ENCODE measurements at places on chromosomes 13 and 19.

GRCh38 chr13:92317066-92317465 lies 909.5 kb upstream of the GPC6 start:
- DNase-seq, result no peak

DNA sequence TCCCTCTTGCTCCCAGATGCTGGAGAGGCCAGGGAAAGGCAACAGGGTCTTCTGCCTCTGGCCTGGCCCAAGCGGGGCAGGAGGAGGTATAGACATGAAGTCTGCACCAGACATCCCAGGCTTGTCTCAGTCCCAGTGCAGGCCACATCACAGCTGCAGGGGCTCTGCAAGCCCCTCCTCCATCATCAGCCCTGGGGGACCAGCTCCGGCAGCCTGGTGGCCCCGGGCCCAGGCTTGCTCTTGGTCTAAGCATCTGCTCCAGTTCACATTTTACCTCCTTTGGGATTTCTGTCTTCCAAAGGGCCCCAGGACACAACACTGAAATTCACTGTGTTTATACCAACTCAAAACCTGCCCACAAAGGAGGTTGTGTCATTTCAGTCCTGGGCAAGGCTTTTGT lies 359.4 kb downstream of the ZNF536 start:
- no peak for DNase-seq

DNA sequence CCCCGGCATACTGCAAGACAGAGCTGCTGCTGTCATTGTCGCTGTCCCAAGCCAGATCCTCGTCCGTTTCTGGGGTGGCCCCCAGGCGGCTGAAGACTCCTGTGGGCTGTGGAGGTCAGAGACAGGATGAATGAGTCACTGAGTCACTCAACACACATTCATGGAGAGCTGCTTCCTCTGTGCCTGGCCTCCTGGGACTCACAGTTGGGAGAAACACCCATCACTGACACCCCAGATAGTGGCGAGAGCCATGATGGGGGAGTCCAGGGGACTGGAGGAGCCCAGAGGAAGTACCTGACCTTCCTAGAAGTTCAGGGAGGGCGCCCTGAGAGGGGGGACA lies 26.0 kb downstream of the C19orf47 start:
- DNase-seq, result no peak

DNA sequence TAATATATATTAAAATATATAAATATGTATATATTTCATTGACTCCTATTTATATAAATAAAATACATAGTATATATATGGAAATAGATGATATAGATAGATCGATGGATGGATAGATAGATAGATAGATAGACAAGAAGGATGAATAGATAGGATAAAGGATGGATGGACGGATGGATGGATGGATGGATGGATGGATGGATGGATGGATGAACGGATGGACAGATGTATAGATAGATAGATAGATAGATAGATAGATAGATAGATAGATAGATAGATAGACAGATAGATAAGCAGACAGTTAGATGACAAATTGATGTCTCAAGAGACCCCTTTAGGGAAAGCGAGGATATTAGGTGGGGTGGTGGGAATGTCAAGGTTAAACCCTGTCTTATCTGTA lies 15.1 kb downstream of the CYP4F11 start:
- DNase-seq, result no peak

GRCh38 chr19:31510635-31511034 lies 161.4 kb upstream of the TSHZ3 start:
- DNase-seq, result no peak

DNA sequence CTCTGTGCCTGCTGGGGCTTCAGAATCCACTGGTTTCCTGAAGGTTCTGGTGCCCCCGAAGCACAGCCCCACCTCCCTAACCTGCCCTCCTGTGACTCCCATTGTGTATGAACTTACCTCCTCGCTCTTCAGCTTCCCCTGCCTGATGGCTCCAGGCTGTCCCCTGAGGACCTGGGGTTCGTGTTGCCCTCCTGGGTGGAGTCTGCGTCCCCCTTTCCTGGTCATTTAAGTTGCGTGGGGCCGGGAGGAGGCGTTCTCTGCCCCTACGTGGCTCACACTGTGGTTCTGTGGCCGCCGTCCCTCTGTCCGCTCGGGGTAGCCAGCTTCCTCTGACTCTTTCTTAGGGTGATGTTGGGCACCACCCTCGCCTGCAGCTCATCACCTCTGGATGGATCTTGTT lies 13.9 kb downstream of the TFDP1 start:
- DNase-seq, result no peak

DNA sequence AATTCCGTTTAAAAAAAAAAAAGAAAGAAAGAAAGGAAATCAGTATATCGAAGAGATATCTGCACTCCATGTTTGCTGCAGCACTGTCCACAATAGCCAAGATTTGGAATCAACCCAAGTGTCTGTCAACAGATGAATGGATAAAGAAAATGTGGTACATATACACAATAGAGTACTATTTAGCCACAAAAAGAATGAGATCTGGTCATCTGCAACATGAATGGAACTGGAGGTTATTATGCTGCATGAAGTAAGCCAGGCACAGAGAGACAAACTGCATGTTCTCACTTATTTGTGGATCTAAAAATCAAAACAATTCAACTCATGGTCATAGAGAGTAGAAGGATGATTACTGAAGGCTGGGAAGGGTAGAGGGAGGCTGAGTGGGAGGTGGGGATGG lies 16.3 kb downstream of the ZNF565 start:
- no peak for DNase-seq

GRCh38 chr19:13064092-13064489 lies 38.6 kb downstream of the LYL1 start:
- no peak for DNase-seq

DNA sequence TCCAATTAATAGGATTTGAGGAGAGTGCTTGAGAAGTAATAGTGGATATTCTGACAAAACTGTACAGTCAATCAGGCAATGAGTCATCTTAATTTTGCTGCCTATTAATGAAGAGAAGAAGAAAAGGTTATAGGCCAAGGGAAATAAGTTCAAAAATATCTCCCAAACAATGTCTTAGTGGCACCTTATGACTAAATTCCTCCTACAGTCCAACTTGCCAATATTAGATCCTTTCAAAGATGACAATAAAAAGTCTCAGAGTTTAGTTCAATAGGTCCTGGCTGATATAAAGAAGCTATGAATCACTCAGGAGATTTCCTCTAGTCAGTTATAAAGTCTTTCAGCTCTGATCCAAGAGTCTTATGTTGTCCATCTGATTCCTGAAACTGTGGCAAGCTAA lies 27.9 kb downstream of the UGGT2 start:
- DNase-seq, result no peak

- DNase-seq, result no peak
These were observed 30.6 kb downstream of the MCF2L start for GRCh38 chr13:112999414-113000177.

GRCh38 chr13:103859952-103860351 lies 793.7 kb upstream of the SLC10A2 start:
- DNase-seq, result no peak

GRCh38 chr19:14414926-14415690 lies 4.0 kb downstream of the DDX39A start:
- no peak for DNase-seq

DNA sequence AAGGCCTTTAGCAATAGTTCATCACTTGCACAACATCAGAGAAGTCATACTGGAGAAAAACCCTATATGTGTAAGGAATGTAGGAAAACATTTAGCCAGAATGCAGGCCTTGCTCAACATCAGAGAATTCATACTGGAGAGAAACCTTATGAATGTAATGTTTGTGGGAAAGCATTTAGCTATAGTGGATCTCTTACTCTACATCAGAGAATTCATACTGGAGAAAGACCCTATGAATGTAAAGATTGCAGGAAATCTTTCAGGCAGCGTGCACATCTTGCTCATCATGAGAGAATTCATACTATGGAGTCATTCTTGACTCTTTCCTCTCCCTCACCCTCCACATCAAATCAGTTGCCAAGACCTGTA lies 19.8 kb downstream of the ZNF583 start:
- DNase-seq, result no peak

DNA sequence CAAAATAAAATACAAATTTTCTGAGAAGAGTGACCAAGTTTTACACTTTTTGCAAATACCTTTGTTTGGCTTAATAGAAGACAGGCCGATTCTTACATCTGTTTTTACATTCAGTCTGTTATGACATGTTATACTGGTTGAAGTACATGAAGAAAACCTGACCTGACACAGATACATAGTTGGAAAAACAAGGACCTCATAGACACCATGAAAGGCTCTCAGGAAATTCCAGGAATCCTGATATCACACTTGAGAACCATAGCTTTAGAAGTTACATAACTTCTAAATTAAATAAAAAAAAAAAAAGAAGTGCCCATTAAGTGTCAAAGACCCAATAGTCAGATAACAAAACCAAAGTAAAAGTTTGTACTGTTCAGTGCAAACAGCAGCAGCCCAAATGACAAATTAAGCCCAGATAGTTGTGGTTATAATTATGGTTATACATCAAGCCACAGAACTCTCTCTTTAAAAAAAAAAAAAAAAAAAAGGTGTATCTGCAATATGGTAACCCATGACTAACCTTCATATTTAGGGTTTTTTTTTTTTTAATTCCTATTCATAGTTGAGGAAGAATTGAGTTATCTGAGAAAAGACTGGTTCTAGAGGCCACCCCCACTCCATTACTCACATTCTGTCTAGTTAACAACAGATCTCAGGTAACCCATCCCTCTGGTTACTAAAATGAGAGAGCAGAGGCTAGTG lies 19.8 kb downstream of the RBM26 start:
- peak; percentile 22 for DNase-seq

- DNase-seq, result peak; percentile 18
These were observed 21.6 kb downstream of the SPATA13 start for GRCh38 chr13:24181991-24182702.

DNA sequence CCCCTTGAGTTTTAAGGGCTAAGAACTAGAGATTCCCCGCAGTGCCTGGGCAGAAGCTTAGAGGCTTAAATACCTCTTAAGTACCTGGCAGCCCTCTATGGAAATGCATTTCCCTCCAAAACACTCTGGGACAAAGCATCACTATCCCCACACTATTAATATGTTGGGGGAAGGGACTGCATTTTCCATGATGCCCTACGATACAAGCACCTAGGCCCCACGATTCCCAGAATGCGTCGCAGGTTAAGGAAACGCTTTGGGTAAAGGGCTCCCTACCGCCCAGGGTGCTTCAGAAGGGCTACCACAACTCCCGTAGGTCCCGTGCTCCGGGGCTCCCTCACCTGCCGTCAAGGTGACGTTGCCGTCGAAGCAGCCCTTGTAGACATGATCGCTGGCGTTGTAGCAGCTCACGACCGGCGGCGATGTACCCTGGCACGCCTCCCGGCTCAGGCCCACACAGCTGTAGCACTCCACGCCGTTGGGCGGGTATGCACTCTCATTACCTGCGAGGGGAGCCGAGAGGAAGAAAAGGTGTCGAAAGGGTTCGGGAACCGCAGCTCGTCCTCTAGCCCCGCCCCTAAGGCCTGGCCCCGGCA lies 2.5 kb downstream of the LYPD3 start:
- DNase-seq, result no peak

GRCh38 chr13:32495429-32495828 lies 43.2 kb downstream of the N4BP2L2 start:
- DNase-seq, result no peak

DNA sequence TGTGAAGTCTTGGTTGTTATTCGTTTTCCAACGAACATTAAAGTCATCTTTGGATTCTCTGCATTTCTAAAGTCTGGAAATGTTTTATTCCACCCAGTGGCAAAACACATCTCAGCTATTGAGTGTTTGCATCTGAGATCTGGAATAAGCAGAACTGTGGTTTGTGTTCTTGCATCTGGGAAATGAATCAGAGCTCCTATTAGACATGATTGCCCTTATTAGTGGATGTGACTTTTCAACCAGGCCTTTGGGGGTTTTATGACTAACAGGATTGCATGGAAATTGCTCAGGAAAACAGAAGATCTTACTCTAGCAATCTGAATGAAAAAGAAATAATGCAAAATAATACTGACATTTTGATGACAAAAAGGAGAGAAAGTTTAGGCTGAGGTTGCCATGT lies 488.8 kb downstream of the IRS2 start:
- DNase-seq, result no peak

GRCh38 chr13:79805317-79805716 lies 324.4 kb downstream of the NDFIP2 start:
- no peak for DNase-seq

GRCh38 chr19:48868114-48868886 lies at the start of gene PLEKHA4:
TSS of gene PLEKHA4 (minus strand) at chr19:48868617. CDS start at chr19:48867620, 997 bp downstream.
- no peak for DNase-seq

DNA sequence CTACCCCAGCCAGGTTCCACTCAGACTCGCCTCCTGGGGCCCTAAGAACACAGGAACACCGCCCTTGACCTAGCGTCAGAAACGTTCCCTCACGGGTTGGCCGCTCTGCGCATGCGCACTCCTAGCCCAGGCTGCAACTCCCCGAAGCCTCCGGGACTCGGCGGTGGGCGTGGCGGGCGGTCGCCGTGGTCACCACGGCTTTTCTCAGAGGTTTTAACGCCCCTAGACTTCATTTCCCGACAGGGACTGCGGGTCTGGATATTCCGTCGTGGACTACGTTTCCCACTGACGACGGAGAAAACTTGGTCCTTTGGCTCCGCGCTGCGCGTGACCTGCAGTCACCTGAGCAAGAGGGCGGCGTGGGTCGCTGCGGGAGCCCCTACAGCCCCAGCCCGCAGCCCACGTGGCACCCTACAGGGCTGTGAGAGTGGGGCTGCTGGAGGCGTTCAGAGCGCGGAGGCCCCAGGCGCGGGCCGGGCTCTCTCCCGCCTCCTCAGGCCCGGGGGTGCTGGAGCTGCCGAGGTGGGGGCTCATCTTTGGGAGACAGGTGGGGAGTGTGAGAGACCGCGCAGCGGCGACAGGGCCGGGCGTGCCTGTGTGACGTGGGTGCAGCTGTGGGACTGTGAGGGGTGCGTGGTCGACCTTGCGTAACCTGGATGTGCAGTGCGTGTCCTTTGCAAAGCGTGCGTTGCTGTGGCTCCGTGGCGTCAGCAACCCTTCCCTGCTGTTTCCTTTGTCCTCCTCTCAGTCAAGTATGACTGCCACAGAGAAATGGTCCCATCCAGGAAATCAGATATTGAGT lies 38.0 kb upstream of the ZNF573 start:
- no peak for DNase-seq

GRCh38 chr13:48411841-48412531 lies 927 bp downstream of the LPAR6 start:
- DNase-seq, result no peak

- no peak for DNase-seq
These were observed 311.4 kb upstream of the MAB21L1 start for GRCh38 chr13:35787937-35788336.

- DNase-seq, result no peak
These were observed 11.2 kb downstream of the KRTDAP start for GRCh38 chr19:35478794-35479677.

- DNase-seq, result no peak
These were observed 69.2 kb downstream of the DHRS12 start for GRCh38 chr13:51734786-51735185.

DNA sequence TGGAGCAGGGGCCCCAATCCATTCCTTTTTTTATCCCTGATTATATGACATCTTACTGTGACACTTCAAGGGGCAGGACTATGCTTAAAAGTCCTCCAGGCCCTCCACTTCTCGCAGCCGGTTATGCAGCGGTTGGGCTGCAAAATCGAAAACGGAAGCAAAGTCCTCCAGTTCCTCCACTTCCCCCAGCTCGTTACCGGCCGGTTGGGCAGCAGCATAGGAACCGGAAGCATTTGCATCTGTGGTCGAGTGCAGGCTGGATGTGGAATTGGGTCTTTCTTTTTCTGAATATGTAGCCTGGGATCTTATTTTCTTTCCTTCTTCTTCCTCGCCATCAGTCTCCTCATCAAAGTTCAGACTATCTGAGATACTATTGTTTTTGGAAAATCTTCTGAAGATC lies 46.1 kb downstream of the OXGR1 start:
- no peak for DNase-seq

Data from GM12865 (cell line).